ENCODE measurements at places on chromosomes 4 and X.

DNA sequence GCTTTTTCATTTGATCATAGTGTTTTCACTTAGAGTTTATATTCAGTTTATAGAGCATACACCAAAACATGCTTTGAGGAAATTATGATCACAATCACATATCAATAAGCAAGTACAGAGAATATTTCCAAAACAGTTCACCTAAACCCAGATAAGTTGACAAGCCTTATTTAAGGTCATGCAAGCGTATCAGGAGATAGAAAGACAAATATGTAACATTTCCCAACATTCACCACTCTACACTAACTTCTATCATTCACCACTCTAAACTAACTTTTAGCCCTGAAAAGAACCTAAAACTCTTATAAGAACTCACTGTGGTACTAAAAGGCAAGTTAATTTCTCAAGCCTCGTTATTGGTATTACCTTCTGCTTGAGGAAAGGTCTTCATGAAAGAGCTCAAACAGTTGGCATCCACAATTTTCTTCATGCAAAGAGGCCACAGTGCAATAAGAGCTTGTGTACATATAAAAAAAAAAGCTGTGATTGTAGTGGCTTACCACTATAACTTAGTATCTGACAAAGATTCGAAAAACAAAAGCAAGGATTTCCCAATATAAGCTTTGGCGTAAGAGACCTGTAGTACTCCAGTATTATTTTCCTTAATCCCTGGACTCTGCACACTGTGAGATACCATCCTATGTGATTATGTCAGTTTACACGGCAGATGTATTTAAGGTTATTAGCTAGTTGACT is 903.3 kb downstream of the STIM2 start:
- no peak for DNase-seq

GRCh38 chrX:12721042-12721441 is 70.2 kb upstream of the PRPS2 start:
- DNase-seq = no peak

GRCh38 chrX:124960454-124960853 is 359.2 kb upstream of the TEX13C start:
- DNase-seq = no peak

GRCh38 chr4:173525118-173526011 is 4.7 kb downstream of the HAND2 start:
- no peak for DNase-seq

DNA sequence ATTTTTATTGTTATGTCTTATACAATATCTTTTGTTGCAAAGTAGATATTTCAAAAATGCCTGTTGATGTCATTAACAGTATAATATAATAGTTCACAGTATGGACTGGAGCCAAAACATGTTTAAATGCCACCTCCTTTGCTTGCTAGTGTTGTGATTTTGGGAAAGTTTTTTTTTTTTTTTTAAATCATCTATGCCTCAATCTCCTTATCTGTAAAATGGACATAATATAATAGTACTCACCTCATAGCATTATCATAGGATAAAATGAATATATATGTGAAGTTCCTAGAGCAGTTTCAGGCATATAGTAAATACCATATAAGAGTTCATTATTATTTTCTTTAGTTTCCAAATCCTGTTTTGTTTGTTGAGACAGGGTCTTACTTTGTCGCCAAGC is 18.3 kb upstream of the MRPL1 start:
- no peak for DNase-seq

DNA sequence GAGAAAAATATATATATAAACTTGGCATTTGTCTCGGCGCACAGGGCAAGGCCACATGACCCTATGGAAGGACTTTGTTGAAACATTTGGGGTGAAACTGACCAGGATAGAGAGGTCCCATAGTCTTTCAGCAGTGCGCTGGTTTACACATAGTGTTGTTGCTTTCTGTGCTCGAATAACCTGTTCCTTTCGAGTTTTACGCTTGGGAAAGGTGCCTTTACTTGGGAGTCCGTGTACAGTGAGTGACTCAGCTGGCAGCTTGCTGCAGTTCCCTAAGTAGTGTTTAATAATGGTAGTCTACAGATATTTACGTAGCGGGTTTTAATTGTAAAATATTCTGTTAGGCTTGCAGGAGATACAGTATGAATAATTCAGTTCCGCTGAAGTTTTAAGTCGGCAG is 578 bp downstream of the APOOL start:
- DNase-seq = no peak

DNA sequence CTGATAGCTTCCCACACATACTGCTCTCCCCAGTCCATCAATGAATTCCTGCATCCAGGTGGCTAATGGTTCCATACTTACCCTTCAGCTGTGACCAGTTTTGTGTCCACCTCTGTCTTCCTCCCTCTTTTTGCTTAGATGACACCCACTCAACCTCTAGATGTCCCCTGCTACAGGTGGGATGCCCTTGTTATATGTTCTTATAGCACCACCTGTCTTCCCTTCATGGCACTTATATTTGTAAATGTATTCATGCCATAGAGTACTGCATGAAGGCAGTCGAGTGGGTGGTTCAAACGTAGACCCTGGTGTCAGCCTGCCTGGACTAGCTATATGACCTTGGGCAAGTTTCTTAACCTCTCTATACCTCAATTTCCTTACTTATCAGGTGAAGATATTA is 6.5 kb upstream of the USP46 start:
- DNase-seq = peak; percentile 44

GRCh38 chr4:109434007-109434971 is 674 bp downstream of the SEC24B start:
- DNase-seq = no peak

DNA sequence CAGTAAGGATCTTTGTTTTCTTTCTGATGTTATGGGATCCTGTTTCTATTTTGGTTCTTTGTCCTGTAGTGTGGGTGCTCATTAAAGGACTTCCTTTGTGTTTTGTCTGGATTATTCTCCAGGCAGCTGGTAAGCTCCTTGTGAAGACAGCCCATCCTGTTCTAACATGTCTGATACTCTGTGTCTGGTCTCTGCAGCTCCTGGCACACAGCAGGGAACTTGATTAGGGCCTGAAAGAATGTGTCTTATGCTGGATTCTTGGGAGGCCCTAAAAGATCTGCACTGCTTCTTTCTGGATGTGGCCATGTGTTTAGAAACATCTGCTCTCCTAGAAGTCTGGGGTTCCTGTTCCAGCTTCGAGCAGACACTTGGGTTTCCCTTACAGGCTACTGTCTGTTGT is 38.1 kb upstream of the ATXN3L start:
- DNase-seq = no peak

DNA sequence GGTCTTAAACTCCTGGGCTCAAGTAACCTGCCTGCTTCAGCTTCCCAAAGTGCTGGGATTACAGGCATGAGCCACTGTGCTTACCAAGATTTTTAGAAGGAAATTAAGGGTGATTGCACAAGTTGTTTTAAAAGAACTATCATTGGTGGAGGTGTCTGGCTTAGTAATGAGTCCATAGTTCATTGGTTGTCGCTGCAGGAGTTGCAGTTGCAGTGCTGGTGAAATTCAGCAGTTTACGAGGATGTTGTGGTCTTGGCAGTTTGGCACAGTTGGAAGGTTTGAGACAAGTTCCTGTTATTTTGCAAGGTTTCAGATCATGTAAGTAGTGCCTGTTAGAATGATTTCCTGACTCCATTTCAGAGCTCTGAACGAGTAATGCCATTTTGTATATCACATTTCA is 48.1 kb downstream of the RAB40AL start:
- no peak for DNase-seq

DNA sequence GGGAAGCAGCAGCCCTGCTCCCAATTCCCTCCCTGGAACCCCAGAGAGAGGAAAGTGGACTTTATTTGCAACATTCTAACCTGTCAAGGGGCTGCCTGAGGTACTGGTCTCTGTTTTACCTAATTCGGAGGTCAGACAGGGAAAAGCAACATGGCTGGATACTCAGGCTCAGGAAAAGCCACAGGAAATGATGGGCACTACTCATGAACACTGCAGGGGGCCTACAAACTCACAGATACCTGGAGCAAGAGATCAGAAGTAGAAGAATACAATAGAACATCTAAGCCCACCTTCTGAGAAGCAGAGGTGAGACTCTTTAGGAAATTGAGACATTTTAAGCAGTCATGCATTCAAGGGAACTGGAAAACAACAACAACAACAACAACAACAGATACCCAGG is 15.4 kb upstream of the CSTF2 start:
- DNase-seq = no peak

DNA sequence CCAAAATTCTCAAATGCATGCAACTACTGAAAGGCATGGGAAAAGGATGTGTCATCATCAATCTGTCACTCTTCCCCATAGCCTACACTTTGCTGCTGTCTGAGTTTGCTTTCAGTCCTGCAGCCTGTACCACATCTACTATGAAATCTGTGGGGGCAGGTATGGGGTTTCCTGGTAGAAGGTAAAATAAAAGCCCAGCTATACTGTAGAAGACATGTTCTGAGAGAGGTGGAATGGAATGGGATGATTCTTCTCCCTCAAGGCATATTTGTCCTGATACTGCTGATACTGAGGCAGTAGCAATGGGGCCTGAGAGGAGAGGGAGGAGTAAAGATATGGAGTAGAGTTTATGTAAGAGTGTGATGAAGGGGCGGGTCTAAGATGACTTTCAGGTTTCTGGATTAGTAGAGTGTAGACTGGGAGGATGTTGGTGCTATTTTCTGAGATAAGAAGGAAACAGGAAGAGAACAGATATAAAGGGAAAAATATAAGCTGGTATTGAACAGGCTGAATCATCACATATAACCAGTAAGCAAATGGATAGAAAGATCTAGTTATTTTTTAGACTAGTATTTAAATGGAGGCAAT is 38.7 kb upstream of the GYPA start:
- no peak for DNase-seq

DNA sequence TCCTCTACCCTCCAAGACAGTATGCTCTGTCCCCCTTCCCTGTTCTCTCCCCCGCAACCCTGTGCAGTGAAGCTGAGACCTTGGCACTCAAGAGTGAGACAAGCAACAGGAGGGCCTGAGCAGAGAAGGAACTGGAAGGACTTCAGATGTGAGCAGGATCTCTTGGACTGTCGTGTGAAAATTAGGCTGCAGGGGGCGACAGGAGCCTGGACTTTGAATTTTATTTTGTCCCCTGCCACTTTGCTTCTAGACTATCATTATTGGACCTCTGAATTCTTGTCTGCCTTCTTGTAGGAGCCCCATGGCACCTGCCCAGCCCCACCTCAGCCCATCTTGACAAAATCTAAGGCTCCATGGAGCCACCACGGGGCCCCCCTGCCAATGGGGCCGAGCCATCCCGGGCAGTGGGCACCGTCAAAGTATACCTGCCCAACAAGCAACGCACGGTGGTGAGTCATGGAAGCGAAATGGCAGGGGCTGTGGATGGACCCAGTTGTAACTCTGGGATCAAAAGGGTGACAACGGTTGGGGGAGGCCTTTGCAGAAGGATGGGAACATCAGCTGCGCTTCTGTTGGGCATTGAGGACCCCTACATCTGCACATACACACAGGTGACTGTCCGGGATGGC is 1.7 kb downstream of the ARAF start:
- no peak for DNase-seq

- no peak for DNase-seq
These were observed 8.3 kb downstream of the ATXN3L start for GRCh38 chrX:13311560-13311959.

Data from HCT116 (cell line).